ENCODE measurements at places on chromosomes 1 and 21. TPM values are rescaled to one million over a fixed set of nuclear protein-coding genes. Genes with fewer than 3 reads are reported as not detected.

- no peaks in the 10 kb centered on the region for H3K27me3 ChIP-seq
- no peak overlapping the region for H3K4me3 ChIP-seq
- H3K36me3 ChIP-seq, result no peaks in the 10 kb centered on the region
- DNase-seq, result no peak
- peaks cover 8% of the 10 kb centered on the region for H3K4me1 ChIP-seq
These were observed 23.4 kb downstream of the CSF1 start for GRCh38 chr1:109933856-109934711.

GRCh38 chr1:3188150-3188971, 119.4 kb downstream of the PRDM16 start:
- H3K27ac ChIP-seq, result no peak overlapping the region
- H3K4me3 ChIP-seq, result no peak overlapping the region
- no peaks in the 10 kb centered on the region for H3K27me3 ChIP-seq
- no peaks in the 10 kb centered on the region for H3K36me3 ChIP-seq
- no peaks in the 10 kb centered on the region for H3K4me1 ChIP-seq
- DNase-seq, result no peak

GRCh38 chr1:56958526-56958925, 7.3 kb downstream of the C8B start:
- no peaks in the 10 kb centered on the region for H3K36me3 ChIP-seq
- H3K27me3 ChIP-seq, result no peaks in the 10 kb centered on the region

DNA sequence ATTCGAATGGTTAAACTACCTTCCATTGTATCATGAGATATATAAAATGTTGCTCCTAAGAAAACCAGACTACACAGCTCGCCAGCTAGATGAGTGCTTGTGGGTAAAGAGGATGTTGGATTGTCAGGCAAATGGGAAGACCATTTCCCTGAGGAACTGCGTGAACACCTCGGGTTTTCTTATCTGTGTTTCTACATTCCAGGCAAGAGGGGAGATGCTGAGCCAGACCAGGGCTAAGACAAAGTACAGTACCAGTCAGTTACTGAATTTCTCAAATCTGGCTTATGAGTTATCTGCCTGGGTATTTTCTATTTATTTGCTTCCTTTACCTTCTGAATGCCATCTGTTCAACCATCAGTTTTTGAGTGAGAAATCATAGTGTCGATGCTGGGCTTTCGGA, 170.8 kb downstream of the PLA2G4A start:
- H3K27me3 ChIP-seq, result no peaks in the 10 kb centered on the region
- DNase-seq, result no peak
- no peaks in the 10 kb centered on the region for H3K4me1 ChIP-seq
- no peak overlapping the region for H3K4me3 ChIP-seq
- no peaks in the 10 kb centered on the region for H3K36me3 ChIP-seq
- no peak overlapping the region for H3K27ac ChIP-seq

GRCh38 chr1:220700556-220701179, 10.5 kb downstream of the C1orf115 start:
- no peak for DNase-seq
- H3K27ac ChIP-seq, result peak overlapping the region; percentile 21
- no peaks in the 10 kb centered on the region for H3K36me3 ChIP-seq

DNA sequence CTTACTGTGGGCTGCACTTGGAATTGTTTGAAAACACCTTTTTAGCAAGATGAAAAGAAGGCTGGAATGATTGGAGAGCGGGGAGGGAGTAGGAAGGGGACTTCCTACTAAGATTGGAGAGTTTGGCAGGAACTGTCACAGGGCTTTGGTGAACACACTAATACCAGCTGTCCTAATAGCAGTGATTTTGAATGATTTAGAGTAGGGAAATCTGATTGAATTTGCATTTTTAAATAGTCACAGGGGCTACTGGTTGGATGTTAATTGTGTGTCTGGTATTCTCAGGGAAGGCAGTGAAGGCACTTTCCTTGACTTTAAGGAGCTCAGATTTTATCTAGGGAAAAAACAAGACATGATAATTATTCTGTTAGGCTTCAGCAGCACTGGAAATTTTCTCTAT, 2.5 kb upstream of the HMGCL start:
- no peaks in the 10 kb centered on the region for H3K4me1 ChIP-seq
- H3K27me3 ChIP-seq, result no peaks in the 10 kb centered on the region
- no peak for DNase-seq
- H3K4me3 ChIP-seq, result no peak overlapping the region

- H3K4me1 ChIP-seq, result no peaks in the 10 kb centered on the region
- DNase-seq, result no peak
- no peak overlapping the region for H3K4me3 ChIP-seq
- no peak overlapping the region for H3K27ac ChIP-seq
These were observed 319.2 kb downstream of the SMYD3 start for GRCh38 chr1:246187834-246188372.

DNA sequence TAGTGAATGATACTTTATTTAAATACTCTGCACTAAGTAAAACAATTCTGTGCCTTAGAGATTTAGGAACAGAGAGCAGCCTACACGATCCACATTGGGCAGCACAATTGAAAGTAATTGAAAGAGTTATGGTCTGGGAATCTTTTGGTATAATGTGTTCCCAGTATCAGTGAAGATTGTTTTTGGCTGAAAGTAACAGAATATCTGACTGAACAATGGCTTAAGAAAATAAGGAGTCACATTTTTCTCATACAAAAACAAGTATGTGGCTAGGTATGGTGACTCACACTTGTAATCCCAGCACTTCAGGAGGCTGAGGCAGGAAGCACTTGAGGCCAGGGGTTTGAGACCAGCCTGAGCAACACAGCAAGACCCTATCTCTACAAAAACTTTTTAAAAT, 306.2 kb downstream of the NFIA start:
- no peaks in the 10 kb centered on the region for H3K27me3 ChIP-seq
- no peak overlapping the region for H3K4me3 ChIP-seq
- no peak overlapping the region for H3K27ac ChIP-seq
- no peaks in the 10 kb centered on the region for H3K36me3 ChIP-seq

GRCh38 chr1:160706526-160707235, 4.9 kb downstream of the CD48 start:
- DNase-seq, result no peak
- H3K4me3 ChIP-seq, result no peak overlapping the region
- no peaks in the 10 kb centered on the region for H3K36me3 ChIP-seq
- H3K27ac ChIP-seq, result no peak overlapping the region

DNA sequence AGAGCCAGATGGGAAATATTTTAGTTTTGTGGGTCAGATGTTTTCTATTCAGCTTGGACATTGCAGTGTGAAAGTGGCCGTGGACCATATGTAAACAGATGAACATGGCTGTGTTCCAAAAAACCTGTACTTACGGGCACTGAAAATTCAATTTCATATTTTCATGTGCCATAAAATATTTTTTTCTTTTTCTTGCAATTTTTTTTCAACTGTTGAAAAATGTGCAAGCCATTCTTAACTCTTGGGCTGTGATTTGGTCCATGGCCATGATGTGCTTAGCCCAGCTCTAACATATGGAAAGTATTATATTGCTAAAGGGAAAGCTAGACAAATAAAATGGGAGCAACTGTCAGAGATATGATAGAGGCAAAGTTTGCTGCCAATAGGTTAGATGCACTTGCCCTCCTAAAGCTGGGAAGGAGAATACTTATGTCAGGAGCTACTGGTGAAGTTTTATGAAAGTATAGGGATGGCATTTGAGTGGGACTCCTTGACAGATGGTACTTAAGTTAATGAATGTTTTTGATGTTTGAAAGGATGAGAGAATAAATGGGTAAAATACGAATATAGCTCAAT, 240.3 kb downstream of the RYR2 start:
- H3K4me3 ChIP-seq, result no peak overlapping the region
- no peak for DNase-seq
- no peaks in the 10 kb centered on the region for H3K36me3 ChIP-seq
- no peak overlapping the region for H3K27ac ChIP-seq

DNA sequence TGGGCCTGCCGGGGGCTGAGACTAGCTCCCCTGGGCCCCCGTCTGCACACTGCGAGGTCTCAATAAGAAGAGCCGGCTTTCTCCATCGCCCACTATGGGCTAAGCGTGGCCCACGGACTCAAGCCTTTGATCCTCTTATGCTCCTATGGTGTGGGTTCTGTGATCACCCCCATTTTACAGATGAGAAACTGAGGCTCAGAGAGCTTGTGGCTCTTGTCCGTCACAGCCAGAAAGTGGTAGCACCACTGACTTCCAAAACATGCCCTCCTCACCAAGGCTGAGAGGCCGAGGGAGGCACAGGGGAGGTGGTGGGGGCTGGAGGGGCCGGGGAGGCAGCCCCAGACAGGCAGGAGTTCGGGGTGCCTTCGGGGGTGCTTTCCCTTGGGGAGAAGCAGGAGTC, 39.0 kb upstream of the CASZ1 start:
- DNase-seq, result no peak
- H3K27ac ChIP-seq, result no peak overlapping the region
- H3K36me3 ChIP-seq, result no peaks in the 10 kb centered on the region
- H3K4me3 ChIP-seq, result no peak overlapping the region
- H3K4me1 ChIP-seq, result no peaks in the 10 kb centered on the region
- peaks cover 10% of the 10 kb centered on the region for H3K27me3 ChIP-seq

F5 gene
- total RNA-seq, result 1.3 TPM

RBM8A gene
- total RNA-seq, result 128 TPM

HAO2 gene
- total RNA-seq, result 0.66 TPM

SEMA6C gene
- total RNA-seq, result 2.9 TPM

CELA2A gene
- total RNA-seq, result not detected

TM2D1 gene
- total RNA-seq, result 65.4 TPM

ATP1A4 gene
- not detected for total RNA-seq

Data from breast epithelium (tissue), 4 donors.